Iris pigment epithelial cell (primary cell): ENCODE measurements at places on chromosomes 5 and 9.

DNA sequence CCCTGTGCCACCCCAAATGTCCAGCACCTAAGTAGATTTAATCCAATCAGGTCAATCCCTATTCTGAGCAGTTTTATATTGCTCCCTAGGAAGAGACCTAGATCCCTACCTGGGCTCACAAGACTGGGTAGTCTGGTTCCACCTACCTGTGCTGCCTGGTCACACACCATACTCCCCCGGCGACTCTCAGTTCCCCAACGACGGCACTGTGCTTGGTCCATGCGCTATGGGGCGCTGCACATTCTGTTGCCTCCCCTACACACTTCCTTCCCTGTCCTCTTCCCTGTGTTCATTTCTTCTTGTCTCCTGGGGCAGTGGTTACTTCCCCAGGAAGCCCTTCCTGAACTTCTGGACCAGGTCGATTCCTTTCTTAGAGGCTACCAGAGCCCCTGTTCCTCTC is 109.9 kb upstream of the IL12B start:
- DNase-seq: no peak

GRCh38 chr5:16994565-16994964 is 58.5 kb upstream of the MYO10 start:
- no peak for DNase-seq

GRCh38 chr5:91373006-91373405 is 10.1 kb downstream of the ARRDC3 start:
- no peak for DNase-seq

GRCh38 chr9:21656776-21657674 is 145.4 kb upstream of the MTAP start:
- DNase-seq: peak; percentile 72

DNA sequence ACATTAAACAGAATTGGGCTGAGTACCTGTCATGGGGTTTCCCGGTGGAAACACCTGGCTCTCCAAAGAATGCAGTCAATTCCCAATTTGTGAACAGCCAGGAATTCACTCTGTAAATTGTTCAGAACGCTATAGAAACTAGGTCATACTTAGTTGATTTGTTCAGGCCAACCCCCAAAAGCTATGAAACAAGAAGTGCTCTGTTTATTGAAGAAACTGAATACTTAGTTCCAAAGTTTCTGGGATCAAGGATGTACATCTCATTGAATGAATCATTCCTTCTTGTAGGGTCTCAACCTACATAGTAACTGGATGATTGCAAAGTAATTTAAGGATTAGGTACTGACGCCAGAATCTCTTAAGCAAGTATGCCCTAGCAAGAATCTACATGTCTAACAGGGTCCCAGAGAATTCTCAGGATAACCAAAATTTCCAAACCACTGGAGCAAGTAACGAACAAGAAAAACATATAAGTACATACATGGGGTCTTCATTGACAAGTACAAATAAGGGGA is 659 bp upstream of the TUSC1 start:
- no peak for DNase-seq

GRCh38 chr9:136087741-136088480 is 7.2 kb downstream of the NACC2 start:
- no peak for DNase-seq

GRCh38 chr5:17411436-17412402 is 86.3 kb upstream of the TAF11L2 start:
- peak; percentile 85 for DNase-seq

DNA sequence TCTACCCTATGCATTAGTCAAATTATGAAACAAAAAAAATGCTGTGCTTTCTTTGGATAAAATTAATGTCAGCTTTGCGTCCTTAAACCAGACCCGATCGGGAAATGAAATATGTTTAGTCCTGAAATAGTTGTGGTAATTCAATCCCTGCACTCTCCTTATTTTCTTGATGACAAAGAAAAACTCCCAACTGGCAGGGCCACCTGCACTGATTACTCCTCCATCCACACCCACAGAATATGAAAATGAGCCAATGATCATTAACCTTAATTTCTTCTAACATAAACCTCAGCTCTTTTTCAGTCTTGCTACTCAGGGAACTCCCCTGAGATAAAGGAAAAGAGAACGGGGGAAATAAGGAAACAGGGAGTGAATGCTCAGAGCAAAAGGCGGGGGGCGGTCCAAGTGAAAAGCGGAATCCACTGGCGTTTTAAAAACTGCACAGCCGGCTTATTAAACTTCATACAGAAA is 245.3 kb downstream of the BNC2 start:
- DNase-seq: no peak

GRCh38 chr5:180082633-180083420 is 11.3 kb upstream of the RNF130 start:
- no peak for DNase-seq

GRCh38 chr5:9335269-9335668 is 210.6 kb downstream of the SEMA5A start:
- no peak for DNase-seq

DNA sequence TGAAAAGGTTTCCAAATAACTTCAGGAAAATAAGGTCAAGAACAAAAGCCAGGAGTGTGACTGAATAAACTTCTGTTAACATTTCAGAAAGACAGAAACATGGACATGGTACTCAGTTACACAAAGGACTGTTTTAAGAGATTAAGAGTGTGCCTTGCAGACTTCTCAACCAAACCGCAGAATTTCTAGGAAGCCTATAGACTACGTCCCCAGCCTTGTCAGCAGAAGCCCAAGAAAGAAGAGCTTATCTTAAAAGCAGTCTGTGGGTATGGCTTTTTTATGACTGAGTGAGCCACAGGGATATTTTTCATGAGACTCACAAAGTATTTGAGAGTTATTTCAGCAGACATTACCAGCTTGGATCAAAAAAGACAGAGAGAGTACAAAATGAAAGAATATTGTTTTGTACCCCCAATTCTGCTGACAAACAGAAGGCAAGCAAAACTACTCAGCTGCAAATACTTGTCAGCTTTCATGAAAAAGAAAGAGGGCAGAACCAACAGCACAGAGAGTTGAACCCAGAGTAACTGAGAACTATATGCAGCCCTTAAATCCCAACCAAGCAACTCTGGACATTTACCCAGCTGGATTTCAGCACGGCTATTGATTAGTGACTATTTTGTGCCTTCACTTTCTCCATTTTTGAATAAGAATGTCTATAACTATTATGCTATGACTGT is 711.0 kb upstream of the CTNND2 start:
- no peak for DNase-seq

DNA sequence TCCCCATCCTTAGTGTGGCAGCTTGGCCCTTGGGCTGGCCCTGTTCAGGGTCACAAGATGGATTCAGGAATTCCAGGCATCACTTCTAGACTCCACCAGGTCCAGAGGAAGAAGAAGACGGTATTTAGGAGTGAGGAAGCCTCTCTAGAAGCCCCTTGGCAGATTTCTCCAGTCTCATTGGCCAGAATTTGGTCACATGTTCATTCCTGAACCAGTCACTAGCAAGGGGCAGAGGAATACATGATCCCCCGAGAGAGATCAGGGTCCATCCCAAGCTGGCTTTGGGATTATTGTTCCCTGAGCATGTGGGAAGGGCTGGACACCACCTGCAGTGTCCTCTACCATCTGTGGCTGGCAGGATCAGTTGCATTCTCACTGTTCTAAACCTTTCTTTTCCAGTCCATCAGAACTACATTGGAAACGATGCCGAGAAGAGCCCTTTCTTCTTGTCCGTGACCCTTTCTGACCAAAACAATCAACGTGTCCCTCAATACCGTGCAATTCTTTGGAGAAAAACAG is 48.5 kb downstream of the GARNL3 start:
- DNase-seq: no peak

DNA sequence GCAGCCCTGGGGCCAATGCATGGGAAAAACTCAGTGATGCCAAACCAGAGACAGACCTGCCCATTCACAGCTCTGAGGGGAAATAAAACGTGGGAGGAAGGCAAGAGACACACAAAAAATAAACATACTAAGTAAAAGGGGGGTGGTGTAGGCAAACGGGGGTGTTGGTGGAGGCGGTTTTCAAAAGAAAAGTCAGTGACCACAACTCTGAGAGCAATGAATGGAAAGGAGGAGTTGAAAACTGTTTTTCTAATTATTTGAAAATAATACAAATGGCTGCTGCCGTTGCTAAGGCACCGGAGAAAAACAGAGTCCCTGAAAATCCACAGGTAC is 293.5 kb downstream of the EFNA5 start:
- DNase-seq: no peak

GRCh38 chr9:79962836-79963235 is 391.1 kb downstream of the TLE4 start:
- DNase-seq: peak; percentile 1

DNA sequence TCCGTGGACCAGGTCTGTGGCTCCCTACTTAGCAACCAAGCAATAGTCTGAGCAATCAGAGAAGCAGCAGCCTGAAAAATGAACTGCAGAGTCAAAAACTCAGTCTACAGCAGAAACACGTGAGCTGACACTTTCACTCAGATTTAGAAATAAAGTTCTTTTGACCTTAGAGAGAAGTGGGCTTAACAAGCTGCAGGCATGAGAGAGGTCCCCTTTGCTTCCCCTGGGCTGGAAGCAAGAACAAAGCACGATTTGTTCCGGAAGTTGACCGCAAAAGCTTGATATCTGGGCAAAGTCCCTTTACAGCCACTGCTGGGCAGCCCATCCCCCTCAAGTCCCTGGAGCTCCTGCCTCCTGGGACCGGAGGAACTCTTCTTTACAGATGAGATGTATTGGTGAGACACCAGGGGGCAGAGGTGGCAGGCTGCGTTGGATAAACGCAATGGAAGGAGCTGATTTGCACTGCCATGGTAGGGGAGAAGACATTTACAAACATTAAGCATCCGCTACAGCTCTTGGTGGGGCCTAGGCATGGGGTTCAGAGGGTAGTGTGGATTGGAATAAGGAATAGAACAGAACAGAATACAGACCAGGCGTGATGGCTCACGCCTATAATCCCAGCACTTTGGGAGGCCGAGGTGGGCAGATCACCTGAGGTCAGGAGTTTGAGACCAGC is 5.8 kb upstream of the SOWAHA start:
- no peak for DNase-seq

- no peak for DNase-seq
These were observed 32.9 kb downstream of the ISL1 start for GRCh38 chr5:51416149-51416548.

GRCh38 chr9:133477992-133478850 is 678 bp downstream of the SLC2A6 start:
- peak; percentile 63 for DNase-seq

DNA sequence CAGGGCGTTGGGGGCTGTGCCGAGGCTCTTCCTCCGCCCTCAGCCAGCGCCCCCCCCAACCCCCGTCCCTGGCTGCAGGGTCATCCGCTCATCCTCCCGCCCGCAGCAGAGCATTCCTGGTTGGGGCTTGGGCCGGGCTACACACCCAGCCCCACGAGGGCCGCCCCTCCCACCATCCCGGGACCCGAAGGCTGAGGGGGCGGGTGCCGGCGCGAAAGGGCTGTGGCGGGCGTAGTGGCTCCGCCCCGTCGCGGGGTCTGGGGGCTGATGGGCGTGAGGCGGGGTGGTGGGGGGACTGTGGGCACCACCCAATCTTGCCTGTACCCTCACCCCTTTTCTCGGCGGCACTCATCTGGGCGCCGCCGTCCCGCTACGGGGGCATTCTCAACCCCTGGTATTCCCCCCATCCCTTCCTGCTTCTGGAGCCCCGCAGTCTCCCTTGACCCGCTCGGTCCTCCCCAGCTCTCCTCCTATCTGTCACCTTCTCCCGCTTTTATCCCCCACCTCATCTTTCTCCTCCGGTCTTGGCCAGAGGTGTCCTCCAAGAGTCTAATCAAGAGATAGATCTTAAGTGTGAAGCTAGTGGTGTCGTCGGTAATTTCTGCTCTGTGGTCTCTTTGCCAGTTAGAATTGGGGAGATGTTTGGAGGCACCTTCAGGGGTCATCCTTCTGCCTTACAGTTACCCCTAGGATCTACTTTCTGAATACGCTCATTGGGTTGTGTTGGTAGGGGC is 1.6 kb downstream of the FER start:
- peak; percentile 19 for DNase-seq

GRCh38 chr9:15831384-15831783 is 278.5 kb downstream of the CCDC171 start:
- no peak for DNase-seq

- DNase-seq: no peak
These were observed 12.2 kb upstream of the F2R start for GRCh38 chr5:76703707-76704106.

DNA sequence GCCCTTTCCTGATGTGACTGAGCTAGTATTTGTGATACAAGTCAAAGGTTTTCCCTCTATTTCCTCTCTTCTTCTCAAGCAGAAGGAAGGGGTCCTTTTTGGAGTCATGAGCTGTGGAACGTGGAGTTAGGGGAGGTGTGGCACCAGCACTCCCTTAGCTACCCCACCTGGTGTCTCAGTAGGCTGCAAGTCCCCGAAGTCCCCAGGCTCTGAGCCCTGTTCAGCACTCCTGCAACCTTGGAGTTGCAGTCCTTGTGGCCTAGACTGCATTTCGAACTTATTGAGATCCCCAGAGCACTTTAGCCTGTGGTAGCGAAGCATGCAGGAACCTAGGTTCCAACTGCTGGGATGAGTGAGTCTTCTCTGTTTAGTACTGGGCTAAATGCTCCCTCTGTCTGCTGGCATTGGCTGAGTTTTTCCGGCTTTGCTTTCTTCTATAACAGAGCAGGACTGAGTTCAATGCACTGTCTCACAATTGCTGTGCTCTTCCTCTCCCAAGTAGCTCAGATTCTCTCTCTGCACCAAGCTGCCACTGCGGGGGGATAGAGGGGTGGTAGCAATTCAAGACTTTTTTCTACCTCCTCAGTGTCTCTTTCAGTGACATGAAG is 600.7 kb upstream of the CDH9 start:
- DNase-seq: no peak

GRCh38 chr5:2901511-2901910 is 150.0 kb upstream of the IRX2 start:
- DNase-seq: no peak

- no peak for DNase-seq
These were observed 20.4 kb downstream of the KCNT1 start for GRCh38 chr9:135722365-135722764.

GRCh38 chr5:122608222-122608621 is 166.7 kb upstream of the SNX2 start:
- no peak for DNase-seq

DNA sequence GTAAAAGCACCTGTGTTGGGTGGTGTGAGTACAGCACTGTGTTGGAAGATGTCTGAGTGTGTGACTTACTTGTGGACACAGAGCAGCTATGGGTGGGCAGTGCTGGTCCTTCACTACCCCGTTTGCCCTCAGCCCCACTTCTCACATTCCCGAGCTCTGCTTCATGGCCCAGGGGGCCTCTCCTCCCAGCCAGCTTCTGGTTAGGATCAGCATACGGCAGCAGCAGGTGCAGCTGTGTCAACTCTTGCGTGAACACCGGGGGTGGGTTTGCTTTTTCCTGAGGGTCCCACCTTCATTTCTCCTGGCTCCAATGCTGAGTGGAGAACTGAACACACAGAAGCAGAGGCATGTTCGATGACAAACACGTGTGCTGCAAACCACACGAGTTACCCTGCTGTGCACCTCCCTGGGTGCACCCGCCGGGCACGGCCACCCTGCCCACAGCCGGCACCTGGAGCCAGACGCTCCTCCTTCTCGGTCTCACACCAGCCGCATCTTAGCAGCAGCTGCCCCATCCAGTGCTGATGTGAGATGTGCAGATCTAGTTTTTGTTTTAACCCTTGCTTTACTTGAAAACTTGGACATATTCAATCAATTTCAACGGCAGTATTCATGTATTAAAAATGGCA is 14.9 kb upstream of the SLC6A3 start:
- no peak for DNase-seq
